GM12892 (cell line): ENCODE measurements at places on chromosomes 6 and 20.

GRCh38 chr6:84517741-84518530 is 246.5 kb downstream of the TBX18 start:
- DNase-seq, result no peak

GRCh38 chr6:118808793-118809638 is 84.9 kb upstream of the ASF1A start:
- DNase-seq, result no peak

DNA sequence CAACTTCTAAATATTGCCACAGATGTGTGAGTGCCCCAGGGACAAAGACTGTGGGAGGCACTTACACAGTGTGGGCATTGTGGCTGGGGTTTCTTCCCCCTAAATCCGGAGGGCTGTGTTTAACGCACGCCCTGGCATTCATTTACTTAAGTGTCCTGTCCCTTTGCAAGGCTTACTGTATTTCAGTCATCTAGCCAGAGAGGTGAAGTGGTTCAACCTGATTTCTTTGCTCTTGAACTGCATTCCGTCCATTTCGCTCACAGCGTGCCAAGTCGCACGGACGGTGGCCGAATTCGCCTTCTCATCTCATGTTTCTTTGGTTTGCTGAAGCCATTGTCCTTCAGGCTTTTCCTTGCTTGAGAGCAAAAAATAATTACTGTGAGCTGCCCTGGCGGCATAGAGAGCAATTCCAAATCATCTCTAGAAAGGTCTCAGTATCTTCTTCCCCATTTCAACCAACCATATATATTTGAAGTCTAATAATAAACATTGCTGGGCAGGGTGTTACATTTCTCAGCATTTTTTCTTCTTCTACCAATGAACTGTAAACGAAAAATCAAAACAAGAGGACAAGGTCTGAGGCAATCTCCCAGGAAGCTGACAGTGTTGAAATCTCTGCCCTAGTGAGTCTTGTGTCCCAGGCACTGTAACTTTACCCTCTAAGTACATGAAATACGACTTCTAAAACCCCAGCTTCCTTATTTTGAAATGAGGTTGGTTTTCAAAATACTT is 16.9 kb downstream of the SYTL3 start:
- DNase-seq, result no peak

- DNase-seq, result no peak
These were observed 6.7 kb downstream of the PTGIS start for GRCh38 chr20:49561256-49561655.

DNA sequence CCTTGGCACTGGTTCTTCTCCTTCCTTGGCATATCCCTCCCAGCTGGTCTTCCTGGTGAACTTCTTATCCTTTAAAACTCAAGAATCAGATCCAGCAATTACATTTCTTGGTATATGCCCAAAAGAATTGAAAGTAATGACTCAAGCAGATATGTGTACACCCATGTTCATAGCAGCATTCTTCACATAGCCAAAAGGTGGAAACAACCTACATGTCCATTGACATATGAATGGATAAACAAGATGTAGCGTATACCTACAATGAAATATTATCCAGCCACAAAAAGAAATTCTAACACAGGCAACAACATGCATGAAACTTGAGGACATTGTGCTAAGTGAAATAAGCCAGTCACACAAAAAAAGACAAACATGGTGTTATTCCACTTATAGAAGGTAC is 103.7 kb upstream of the NT5E start:
- DNase-seq, result no peak

DNA sequence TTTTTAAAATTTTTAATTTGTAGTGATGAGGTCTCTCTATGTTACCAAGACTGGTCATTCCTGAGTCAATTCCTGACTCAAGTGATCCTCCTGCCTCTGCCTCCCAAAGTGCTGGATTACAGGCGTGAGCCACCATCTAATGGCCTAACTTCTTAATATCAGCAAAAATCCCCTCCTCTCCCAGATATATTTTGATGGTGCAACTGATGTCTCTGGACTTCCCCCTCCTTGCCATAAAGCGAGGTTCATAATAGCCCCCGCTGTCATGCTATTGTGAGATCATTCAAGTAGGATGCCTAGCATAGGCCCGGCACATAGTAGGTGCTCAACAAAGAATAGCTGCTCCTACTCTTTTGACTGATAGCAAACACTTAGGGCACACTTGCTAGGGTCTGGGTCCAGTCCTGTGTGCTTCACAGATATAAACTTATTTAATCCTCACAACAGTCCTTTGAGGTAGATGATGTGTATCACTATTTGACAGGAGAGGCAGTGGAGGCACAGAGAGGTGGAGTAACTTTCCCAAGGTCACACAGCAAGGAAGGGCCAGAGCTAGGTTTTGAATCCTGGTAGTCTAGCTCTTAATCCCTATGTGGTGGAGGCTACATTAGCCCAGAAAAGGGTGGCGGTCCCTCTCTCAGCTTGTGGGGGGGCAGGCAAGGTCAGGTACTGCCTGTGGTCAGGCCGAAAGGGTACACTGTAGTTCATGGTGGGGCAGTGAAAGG is 14.6 kb downstream of the SRC start:
- DNase-seq, result no peak

GRCh38 chr6:138106665-138107077 is 548 bp downstream of the PERP start:
- peak; percentile 11 for DNase-seq

GRCh38 chr6:84141521-84141920 is 85.9 kb downstream of the CEP162 start:
- DNase-seq, result no peak

GRCh38 chr6:45927421-45928320 is 88.0 kb downstream of the CLIC5 start:
- DNase-seq, result no peak

DNA sequence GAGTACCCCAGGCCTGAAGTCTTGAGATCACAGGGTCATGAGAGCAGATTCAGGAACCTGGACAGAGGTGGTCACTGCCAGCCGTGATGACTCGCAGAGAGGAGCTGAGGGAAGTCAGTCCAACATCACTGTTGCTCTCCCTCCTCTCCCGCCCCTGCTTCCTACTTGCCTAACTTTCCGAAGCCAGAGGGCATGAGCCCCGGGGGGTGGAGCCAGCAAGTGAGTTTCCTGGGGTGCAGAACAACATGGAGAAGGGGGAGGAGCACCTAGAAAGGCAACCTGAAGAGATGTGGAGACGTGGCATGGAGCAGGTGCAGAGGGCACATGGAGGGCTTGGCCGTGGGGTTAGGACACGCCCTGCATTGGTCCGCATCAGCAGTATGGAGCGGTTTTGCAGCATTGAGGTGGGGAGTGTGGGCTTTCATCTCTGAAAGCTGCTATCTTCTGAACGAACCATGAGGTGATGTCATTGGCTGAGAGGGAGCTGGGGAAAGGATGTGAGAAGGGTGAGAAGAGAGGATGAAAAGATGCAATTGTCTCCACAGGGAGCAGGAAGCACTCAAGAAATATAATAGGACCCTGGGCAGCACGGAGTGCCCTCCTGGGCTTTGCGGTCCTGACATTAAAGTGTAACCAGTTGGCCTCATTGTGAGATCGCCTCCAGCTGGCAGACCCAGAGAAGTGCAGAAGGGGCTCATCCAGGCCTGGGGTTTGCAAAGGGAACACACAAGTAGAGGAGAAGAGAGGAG is 25.0 kb downstream of the GDAP1L1 start:
- no peak for DNase-seq

GRCh38 chr6:8181951-8182845 is 79.8 kb upstream of the EEF1E1 start:
- DNase-seq, result no peak

- no peak for DNase-seq
These were observed 14.9 kb downstream of the CST3 start for GRCh38 chr20:23622839-23623343.

GRCh38 chr6:33607784-33608161 is 13.3 kb upstream of the ITPR3 start:
- no peak for DNase-seq
